ENCODE measurements at places on chromosomes 2 and 18.

DNA sequence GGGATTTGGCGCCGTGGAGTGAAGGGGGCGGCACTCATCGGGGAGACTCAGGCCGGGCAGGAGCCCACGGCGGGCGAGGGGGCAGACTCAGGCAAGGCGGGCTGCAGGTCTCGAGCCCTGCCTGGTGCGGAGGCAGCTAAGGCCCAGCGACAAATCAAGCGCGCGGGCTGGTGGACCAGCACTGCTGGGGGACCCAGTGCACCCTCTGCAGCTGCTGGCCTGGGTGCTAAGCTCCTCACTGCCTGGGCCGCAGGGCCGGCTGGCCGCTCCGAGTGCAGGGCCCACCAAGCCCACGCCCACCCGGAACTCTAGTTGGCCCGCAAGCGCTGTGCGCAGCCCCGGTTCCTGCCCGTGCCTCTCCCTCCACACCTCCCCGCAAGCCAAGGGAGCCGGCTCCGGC lies 26.2 kb upstream of the SPP2 start:
- DNase-seq, result no peak

- no peak for DNase-seq
Measured at GRCh38 chr2:100285691-100286090, 36.6 kb downstream of the LONRF2 start.

- DNase-seq, result no peak
Measured at GRCh38 chr18:28109781-28110560, 67.0 kb downstream of the CDH2 start.

DNA sequence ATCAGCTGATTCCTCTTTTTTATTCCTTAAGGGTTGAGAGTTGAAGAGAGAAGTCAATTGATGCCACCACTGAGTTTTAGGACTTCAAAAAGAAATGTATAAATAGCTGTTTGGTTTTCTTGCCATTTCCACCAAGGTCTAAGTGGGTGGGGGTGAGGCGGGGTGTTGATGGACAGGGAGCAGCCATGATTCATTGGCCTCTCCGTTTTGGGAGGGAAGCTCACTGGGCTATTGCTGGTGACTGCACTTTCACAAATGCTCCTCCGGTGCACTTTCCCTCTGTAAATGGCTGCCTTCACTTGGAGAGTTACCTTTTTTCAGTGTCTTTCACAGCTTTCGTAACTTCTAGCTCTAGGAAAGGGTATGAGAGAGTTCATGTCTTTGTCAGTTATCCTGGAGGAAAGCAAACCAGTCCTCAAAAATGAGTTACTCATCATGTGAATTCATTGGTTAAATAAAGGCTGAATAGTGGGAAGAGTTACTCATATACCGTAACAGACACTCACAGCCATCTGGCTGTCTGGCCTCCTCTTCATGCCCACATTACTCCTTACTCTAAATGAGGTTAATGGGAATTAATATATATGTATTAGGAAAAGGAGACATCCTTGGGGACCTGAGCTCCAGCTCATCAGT lies 17.4 kb upstream of the CTAGE1 start:
- no peak for DNase-seq

DNA sequence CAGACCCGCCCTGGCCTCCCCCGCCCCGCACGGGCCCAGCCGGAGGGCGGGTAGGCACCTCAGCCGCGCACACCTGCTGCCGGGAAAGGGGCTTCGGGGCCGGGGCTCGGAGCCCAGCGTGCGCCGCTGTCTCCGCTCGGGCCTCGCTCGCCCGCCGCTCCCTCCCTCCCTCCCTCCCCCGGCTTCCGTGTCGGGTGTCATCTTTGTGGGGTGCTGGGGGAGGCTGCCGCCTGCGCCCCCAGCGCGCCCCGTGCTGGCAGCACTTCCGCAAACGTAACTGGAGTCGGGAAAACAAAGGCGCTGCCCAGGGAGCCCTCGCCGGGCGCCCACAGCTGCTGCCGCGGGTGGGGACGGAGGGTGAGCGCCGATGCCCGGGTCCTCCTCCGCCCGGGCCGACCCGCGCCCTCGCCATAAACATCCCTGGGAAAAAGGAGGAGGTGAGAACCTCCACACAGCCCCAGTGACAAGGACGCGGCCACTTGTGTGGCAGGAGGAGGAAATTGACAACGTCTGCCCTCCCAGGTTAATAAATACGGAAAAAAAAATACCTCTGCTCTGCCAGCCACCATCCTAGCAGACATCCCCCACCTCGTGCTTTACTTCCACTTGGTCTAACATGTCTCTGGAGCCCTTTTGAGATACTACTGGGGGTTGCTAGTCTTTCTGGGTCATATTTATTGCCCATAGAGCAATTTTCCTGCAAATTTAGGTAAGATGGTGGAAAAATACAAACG lies 550 bp downstream of the MFSD6 start:
- DNase-seq, result peak; percentile 73

- DNase-seq, result no peak
Measured at GRCh38 chr2:133821107-133821760, 253.0 kb upstream of the NCKAP5 start.

- no peak for DNase-seq
Measured at GRCh38 chr2:231318436-231318835, 77.1 kb upstream of the B3GNT7 start.

DNA sequence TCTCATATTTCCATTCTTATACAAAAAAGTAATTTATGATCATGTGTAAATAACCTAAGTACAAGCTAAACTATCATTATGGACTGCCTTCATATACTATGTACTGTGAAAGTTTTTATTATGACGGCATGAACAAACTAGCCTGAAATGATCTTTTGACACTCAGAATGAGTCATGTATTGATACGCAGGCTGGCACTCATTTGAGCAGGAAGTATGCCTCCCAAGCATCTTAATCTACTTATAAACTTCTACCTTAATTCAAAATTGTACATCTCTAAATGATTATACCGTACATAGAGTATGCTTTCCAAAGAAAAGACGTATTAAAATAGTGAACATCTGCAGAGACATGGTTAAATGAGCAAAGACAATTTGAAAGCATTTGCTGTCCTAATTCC lies 207.1 kb upstream of the SPOPL start:
- no peak for DNase-seq

DNA sequence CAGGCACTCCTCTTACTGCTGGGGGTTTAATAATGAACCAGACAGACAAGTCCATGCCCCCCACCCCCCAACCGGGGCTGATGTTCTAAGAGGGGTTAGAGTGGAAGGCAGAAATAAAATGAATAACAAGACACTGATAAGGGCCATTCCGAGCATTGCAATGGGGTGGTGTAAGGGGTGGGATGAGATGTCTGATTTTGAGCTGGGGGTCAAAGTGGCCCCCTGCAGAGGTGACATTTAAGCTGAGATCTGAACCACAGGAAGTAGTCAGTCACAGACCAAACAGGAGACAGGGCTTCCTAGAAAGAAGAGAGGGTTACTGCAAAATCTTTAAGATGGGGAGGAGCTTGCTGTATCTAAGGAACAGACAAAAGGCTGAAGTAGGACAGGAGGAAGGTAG lies 180.6 kb upstream of the SH3BP4 start:
- DNase-seq, result no peak

GRCh38 chr2:112163541-112163981 lies 25.4 kb downstream of the FBLN7 start:
- no peak for DNase-seq

- no peak for DNase-seq
Measured at GRCh38 chr2:66982766-66983165, 414.4 kb upstream of the ETAA1 start.

DNA sequence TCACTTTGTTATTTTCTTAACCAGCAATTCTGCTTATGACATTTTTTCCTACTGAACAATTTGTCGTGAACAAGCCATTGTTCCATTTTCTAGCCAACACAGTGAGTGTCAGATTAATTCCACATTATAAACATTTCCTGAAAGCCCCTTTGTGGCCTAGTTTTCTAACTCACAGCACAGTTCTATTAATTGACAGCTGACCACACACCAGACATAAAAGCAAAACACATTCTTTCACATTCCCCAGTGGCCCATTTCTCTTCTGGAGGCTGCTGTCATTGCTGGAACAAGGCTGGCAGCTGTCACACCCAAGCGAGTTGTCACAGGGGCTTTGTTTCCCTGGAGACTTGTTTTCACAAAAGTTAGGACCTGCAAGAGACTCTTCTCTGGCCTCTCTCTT lies 50.7 kb downstream of the RNF152 start:
- DNase-seq, result no peak

DNA sequence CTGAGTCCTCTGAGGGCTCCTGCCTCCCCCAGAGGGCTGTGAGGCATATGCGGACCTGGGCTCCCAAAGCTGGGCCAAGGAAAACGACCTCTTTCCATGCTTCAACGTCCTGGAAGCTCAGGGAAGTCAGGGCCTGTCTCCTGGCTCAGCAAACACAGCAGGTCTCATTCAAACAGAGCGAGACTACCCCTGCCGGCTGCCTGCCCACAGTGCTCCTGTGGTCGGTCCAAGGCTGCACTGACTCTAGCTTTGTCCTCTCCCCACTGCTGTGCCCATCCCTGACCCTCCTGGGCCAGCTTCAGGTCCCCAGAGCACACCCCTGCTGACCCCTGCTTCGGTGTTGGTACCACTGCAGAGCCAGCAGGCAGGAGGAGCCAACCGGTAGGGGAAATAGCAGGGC lies 79.6 kb downstream of the PDCL3 start:
- DNase-seq, result no peak

GRCh38 chr2:37365669-37366068 lies 21.2 kb downstream of the QPCT start:
- DNase-seq, result no peak

DNA sequence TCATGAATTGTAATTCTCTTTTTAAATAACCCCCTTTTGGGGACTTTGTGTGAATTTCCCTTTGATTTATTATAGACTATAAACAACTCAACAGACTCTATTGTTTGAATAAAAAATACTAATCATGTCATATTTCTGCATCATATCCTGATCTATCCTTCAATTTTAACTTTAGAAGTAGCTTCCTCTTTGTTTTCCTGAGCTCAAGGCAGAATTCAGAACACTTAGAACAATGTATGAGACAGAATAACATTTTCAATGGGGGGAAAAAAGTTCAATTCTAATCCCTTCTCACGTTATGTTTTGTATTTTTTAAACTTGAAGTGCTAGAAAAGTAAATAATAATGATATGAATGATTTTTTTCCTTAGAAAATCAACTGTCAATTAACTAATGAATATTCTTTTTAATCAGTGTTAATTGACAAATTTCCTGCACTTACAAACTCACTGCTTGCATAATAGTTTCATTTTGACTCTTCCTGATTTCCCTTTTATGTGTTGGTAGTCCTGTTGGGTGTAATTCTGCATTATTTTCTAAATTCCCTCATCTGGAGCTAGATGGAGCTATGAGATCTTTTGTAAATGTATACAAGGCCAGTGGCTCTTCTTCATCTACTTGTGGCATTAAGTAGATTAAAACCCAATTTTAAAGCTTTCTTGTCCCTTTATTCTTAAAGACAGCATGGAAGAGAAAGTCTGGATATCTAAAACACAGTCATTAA lies 326.1 kb downstream of the PARD3B start:
- DNase-seq, result no peak

- DNase-seq, result no peak
Measured at GRCh38 chr2:176650838-176651555, 381.8 kb downstream of the MTX2 start.

DNA sequence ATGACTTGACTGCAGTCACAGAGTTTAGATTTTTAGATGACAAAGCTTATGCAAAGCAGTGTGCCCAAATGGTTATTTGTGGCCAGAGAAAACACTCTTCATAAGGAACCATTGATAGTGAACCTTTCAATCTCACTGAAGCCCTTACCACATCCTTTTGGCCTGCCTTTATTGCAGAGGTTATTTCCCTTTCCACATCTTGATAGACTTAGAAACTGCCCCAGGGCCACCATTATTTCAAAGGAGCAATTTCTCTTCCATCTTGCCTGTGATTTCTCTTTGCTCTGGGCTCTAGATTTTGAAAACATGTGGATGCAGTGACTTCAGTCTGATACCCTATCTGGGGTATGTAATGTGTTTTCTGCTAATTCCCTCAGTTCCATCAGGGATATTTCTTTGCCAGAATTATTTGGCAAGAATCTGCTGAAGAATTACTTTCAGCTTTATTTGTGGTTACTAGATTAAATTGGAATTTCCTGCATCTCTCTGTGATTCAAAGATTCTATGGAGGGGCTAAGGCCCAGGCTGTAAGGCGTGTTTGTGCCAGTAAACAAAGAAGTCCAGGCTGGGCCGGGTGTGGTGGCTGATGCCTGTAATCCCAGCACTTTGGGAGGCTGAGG lies 51.0 kb downstream of the MOGAT1 start:
- DNase-seq, result no peak

- no peak for DNase-seq
Measured at GRCh38 chr2:45497355-45497754, 113.7 kb downstream of the SRBD1 start.

GRCh38 chr2:61689568-61689967 lies 151.4 kb upstream of the XPO1 start:
- no peak for DNase-seq

GRCh38 chr2:198143793-198144192 lies 339.4 kb downstream of the PLCL1 start:
- DNase-seq, result no peak

DNA sequence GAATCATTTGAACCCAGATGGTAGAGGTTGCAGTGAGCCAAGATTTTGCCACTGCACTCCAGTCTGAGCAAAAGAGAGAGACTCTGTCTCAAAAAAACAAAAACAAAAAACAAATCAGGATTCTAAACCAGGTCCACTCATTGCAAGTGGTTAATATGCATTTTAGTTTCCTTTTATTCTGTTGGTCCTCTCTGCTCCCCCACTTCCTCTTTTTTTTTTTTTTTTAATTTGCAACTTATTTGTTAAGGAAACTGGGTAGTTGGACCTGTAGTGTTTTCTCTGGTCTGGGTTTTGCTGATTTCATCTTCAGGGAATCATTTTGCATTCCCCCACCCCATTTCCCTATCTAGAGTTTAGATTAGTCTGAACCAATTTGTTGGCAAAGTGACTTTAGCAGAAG lies 14.0 kb downstream of the FER1L5 start:
- no peak for DNase-seq

All from activated gamma-delta T cell (primary cell).